ENCODE measurements at places on chromosomes 6 and 20. TPM values are rescaled to one million over a fixed set of nuclear protein-coding genes. Genes with fewer than 3 reads are reported as not detected.
A peak's percentile ranks its signal among the peaks of the same experiment; 100 is the strongest.

DNA sequence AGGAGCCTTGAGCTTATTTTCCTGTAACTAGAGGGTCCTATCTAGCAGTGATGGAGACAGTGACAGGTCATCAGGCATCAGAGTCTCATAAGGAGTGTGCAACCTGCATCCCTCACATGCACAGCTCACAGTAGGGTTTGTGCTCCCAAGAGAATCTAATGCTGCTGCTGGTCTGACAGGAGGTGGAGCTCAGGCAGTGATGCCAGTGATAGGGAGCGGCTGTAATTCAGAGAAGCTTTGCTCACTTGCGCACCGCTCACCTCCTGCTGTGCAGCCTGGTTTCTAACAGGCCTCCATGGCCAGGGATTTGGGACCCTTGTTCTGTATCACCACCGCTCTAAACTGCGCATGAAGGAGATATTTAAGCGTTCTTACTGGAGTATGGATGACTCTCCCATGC is 5.3 kb downstream of the KIF25 start:
- DNase-seq = no peak

DNA sequence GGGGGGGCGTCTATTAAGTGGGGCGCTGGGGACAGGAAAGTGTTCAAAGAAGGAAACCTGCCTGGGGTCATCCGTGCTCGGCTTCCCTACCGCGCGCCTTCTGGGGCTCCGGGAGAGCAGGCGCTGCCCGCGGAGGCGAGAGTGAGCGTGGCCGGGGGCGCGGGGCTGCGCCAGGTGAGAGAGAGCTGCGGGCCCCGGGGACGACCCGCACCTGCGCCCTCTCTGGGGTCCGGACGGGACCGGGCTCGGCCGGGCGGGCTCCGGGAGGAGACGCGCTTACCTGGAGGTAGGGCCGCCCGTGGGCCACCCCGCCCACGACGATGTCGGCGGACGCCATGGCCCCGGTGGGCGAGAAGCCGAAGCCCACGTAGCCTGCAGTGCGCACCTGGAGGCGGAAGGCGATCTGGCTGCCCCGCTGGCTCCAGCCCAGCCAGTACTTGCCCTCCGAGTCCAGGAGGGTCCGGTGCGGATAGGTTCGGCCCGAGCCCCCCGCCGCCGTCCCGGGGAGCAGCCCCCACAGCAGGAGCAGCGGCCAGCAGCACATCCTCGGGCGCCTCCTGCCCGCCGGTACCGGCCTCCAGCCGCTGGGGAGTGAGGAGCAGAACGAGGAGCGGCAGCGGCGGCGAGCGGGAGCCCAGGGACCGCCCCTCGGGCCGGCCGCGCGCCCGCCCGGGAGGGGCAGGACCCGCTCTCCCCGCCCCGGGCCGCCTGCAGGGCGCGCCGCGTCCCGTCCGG is at the start of gene MOXD1:
MOXD1 (minus strand) TSS at position 593 of the 735 bp plus-strand sequence; CDS start at position 544, 49 bp downstream.
- no peak for DNase-seq

The ENPP5 gene
- total RNA-seq = not detected

GRCh38 chr6:125904871-125905270 is 51.7 kb upstream of the HINT3 start:
- DNase-seq = no peak

The METTL24 gene
- 1.8 TPM for total RNA-seq

GRCh38 chr20:44969300-44969894 is 3.1 kb downstream of the STK4 start:
- DNase-seq = no peak

DNA sequence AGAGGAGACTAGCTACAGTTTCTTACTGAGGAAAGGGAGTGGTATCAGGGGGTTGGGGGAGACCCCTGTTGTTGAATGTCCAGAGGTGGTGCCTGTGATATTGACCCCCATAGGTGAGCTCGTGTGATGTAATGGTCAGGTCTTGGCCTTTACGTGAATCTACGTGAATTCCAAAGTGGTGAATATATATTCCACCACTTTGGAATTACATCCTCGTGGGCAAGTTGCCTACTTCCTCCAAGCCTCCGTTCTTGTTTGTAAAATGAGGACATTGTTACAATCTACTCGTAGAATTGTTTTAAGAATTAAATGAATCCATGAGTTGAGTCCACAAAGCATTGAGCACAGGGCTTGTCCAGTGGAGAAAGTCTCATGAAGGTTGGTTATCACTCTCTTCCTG is 47.3 kb downstream of the TSHZ2 start:
- DNase-seq = no peak

The MAFB gene
- 0.31 TPM for total RNA-seq

DNA sequence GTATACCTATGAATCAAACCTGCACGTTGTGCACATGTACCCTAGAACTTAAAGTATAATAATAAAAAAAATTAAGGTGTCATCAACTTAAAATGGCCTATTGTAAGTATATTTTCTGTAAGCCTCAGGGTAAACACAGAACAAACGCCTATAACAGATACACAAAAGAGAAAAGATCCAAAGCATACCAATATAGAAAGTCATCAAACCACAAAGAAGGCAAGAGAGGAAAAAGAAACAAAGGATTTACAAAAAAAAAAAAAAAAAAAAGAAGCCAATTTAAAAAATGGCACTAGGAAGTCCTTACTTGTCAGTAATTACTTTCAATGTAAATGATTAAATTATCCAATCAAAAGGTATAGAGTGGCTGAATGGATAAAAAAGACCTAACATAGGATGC is 24.6 kb upstream of the ASF1A start:
- DNase-seq = no peak

The HLA-DRB1 gene
- total RNA-seq = not detected

GRCh38 chr20:56160956-56161355 is 87.6 kb upstream of the MC3R start:
- no peak for DNase-seq

The TP53INP2 gene
- total RNA-seq = 3.6 TPM

The ECI2 gene
- total RNA-seq = 89.5 TPM

The PRR18 gene
- not detected for total RNA-seq

The NCOA7 gene
- 1.9 TPM for total RNA-seq

The NELFE gene
- total RNA-seq = 198 TPM

DNA sequence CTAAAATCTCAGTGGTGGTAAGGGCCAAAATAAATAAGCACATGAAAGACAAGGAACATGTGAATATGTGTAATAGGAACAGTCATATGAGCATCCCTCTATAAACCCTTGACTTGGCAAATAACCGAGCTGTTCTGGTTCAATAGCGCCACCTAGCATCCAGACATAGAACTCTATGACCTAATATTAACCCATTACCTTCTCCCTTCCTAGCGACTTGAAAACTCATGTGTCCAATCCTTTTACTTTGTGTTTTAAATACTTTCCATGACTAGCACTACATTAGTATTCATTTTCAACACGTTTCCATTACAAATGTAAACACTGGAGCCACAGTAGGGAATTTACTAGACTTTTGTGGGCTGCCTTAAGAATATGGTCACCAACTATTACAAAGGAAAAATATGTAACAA is 279.7 kb downstream of the UST start:
- DNase-seq = peak; percentile 41

DNA sequence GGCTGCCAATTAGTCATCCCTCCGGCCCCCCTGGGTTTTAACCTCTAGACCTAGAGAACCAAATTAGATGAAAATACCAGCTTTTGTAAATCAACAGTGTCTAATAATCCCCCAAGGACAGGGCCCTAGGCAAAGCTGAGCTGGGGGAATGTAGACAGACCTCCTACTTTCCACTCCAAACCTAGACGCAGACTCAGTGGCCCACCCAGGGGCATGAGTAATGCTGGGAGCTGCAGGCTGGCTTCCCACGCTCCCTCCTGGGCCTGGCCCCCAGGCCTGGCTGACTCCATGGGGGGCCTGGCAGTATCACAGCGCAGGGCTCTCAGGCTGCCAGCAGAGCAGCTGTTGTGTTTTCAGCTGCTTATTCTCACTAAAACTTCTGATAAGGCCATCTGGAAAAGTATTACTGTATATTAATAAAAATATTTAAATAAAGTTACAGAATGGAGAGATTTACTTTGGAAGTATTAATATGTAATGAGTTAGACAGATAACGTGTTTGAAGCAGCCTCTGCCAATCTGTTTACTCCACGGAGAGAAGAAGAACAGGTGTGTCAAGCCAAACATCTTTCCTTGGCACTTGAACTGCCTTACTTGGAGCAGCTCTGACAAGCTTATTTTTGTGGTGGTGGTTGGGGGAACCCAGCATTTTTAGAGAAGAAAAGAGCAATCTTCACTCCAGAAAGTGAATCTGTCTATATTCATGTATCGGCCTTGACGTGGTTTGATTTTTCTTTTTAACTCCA is 144.0 kb upstream of the AGPAT4 start:
- no peak for DNase-seq

- DNase-seq = no peak
Observed at GRCh38 chr20:57676589-57677583, 32.9 kb downstream of the PMEPA1 start.

- no peak for DNase-seq
Observed at GRCh38 chr6:87950614-87951013, 97.0 kb upstream of the SPACA1 start.

DNA sequence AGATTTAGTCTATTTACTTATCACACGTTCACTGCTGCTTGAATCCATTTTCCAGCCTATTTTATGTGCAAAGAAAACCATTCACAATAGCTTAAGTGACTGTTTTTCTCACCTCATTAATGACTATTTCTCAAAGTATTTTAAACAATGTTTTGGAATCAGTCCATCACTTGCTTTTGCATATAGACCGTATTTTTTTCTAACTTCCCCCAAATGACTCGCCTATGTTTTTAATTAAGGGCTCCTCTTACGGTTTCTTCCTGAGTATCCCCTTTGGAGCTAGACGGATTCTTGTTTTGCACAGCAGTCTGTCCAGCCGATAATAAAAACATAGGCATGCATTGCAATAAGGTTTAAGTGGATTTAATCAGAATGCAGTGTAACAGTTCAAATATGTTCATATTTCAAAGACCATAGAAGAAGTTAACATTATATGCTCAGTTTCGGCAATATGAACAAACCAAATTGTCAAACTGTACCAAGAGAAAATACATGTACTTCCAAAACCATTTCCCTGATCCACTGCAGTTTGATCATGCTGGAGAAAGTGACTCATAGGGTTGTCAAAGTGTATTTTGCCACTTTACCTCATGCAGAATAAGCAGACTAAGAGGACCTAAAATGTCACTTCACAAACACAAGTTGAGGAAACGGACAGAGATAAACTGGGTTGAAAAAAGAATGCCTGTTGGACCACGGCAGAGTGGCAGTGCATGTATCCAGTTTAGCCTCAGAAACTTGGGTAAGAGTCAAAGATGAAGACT is 66.4 kb downstream of the HMGN3 start:
- DNase-seq = no peak

The SMAP1 gene
- 46.7 TPM for total RNA-seq

GRCh38 chr20:23513164-23513563 is 22.2 kb downstream of the CST8 start:
- DNase-seq = no peak

DNA sequence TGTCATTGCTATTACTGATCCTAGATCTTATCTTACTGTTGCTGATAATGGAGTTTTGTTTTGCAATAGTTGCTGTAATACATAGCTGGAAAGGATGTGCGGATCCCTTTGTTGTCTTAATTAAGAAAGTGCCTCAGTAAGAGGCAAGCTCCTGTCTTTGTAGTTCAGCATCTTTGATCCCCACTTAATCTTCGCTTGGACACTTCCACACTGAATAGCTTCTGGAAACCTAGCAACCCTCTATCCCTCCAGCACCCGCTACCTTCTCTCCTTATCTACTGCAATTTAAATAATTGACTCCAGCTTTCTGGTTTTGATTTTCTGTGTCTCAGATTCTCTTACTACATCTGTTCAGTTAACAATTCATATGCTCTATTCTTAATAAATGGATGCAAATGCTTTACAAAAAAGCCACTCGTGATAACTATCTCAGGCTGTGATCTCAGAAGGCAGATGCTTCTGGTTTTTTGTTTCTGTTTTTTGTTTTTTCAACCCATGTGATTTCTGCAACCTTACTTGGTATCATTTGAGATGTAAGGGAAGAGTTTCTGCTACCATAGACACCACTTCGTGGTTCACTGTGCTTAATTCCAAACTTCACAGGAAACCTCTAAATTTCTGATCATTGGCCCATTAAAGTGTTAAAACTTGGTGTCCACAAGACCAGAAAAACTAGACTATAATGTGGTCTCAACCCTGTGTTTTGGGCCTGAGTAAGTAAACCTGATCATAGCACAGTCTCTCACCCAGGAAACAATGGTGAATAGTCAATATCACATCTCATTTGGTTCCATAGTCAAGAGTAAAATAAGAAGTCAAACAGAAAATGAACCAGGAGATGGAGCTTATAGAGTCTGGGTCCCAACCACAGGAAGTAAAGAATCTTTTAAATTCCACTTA is 352.1 kb upstream of the SOX4 start:
- no peak for DNase-seq

DNA sequence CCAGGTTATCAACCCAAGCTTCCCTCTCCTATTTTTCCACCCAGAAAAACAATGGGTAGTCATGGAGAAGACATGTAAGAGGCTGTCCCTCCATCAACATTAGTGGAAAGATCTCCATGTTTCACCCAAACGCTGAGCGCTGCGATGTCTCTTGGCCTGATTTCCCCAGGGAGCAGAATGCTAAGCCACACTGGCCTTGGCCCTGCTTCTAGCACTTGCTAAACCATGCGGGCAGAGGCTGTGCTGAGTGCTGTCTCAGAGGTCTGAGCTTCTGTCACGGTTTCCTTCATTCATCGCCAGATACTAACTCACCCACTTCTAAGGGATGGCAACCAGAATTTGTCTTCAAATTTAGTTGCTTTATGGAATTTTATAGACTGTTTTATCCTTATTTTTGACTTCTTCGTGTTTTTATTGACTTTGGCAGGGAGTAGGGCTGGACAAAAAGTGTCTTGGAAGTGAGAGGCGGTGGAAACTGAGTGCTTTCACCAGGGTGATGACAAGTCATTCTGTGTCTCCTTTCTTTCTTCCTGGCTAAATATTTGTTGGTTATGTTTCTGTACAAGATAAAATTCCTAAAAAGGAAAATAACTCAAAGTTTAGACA is 181.4 kb upstream of the UST start:
- DNase-seq = no peak

DNA sequence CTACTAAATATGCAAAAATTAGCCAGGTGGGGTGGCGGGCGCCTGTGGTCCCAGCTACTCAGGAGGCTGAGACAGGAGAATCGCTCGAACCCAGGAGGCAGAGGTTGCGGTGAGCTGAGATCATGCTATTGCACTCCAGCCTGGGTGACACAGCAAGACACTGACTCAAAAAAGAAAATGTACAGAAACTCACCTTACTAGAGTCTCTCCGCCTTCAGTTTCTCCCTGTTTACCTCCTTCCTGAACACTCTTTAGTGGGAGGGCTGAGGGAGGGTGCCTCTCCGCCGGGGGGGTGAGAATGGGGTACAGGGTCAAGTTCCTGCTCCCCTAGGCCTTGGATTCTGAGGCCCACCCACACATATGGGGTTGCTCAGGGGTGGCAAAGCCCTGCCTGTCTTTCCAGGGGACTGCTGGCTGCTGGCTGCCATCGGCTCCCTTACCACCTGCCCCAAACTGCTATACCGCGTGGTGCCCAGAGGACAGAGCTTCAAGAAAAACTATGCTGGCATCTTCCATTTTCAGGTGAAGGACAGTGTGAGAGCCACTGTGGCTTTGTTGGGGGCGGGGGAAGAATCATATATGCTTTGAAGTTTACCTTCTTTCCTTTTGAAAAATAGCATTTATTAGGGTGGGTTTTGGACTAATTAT is 13.4 kb downstream of the CAPN11 start:
- no peak for DNase-seq

Data from G401 (cell line).